Testis (tissue), 5 donors: ENCODE measurements at places on chromosomes 7 and 10. TPM values are rescaled to one million over a fixed set of nuclear protein-coding genes. Genes with fewer than 3 reads are reported as not detected.

DNA sequence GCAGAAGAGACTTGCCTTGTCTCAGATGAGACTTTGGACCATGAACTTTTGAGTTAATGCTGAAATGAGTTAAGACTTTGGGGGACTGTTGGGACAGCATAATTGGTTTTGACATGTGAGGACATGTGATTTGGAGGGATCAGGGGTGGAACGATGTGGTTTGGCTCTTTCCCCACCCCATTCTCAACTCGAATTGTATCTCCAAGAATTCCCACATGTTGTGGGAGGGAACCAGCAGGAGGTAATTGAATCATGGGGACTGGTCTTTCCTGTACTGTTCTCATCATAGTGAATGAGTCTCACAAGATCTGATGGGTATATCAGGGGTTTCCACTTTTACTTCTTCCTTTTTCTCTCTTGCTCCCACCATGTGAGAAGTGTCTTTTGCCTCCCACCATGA is 229.7 kb upstream of the KCND2 start:
- DNase-seq, result no peak

DNA sequence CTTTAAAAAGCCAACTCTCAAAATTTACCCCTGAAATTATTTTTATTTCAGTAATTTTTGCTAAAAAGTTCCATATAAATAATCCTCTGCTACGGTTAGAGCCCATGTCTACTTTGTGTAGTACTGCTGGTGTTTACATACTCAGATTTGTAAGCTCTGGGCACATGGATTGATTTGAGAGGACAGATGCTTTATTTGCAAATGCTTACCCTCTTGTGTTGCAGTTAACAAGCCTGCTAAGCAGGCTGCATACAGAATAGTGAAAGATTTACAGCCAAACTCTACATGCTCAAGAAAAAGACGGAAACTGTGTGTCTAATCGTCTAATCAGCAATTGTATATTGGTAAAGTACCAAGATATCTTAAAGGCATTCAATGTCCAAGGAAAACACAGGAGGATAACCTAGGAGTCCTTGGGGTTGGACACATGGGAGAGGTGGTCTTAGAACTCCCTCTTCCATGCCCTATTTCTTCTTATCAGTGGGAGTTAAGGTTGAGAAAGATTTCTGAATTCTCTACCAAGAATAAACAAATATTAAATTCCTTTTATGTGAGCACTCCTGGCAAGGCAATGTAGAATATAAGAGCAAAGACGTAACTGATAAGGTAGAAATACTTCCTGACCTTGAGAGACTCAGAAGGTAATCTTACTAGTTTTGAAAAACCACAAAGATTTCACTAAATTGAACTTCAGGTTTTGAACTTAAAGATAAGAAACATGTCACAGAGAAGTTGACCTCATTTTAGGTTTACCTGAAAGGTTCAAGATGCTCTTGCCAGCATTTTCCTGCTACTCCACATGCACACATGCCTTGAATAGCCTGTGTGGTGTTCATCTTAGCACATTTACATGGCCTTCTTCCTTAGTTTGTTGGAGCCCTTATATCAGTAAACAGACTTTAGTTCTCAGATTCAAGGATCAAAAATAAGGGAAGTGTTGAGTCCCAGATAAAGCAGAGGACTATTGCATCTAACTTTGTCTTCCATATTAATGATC is 1216.5 kb downstream of the SORCS3 start:
- no peak for DNase-seq

GRCh38 chr7:4003503-4003902 is 678.6 kb upstream of the FOXK1 start:
- no peak for DNase-seq

GRCh38 chr7:36107926-36108631 is 45.0 kb upstream of the EEPD1 start:
- DNase-seq, result no peak

DNA sequence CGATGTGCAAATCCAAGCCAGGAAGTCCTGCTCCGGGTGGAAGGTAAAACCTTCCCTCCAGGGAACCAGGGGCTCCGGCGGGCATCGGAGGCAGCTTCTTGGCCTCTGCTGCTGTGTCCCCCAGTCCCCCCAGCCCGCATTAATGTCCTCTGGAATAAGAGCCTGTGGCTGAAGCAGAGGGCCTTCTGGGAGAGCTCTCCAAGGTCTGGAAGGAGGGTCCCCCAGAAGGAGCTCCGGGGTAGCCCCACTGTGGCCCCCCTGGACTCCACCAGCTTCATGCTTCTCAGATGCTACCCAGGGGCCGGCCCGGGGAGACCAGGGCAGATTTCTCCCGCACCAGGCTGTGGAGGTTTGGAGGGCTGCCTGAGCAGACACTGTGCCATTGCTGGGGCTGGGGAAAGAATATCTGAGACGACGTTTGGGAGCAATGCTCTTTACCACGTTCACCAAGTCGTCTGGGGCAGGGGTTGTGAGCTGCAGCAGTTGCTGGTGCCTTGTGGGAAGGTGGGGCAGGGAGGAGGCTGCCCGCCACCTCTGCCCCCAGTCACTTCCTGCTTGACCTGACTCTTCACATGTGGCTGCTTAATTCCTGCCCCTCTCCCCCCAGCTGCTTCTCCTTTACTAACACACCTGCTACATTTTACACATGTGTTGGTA is 8.3 kb downstream of the ZNF853 start:
- no peak for DNase-seq

The CRTAC1 gene
- total RNA-seq, result 12.2 TPM

The LIPF gene
- total RNA-seq, result 0.81 TPM

DNA sequence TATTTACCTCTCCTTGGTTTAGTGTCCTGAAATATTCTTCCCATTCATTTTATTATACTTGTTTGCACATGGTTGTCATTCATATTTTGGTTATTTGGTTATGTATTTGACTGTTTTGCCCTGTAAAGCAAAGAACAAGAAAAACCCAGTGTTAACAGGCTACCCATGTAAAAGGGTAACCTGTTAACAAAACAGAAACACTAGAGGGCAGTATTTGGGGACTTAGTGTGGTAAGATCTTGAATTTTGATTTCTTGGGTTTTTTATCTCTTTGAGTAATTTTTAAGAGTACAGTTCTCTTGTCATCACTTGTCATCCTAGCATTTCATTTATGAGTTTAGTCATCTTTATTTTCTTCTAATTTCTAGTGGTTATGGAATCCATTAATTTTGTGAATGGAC is 51.3 kb downstream of the POLL start:
- DNase-seq, result no peak

DNA sequence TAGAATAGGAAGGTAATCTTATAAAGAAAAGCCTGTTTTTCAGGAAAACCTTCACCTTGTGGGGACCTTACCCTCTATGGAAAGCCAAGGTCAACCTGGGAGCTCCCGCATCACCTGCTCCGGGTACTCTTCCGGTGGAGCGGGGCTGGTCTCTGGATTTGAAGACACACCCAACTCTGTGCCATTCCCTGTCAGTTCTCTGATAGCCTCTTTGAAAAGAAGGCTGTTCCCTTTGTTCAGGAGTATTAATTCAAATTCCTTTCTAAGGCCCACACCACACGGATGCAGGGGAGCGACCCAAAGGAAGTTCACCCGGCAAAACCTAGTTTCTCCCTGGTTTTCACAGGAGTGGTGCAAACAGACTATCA is 10.7 kb downstream of the CTBP2 start:
- DNase-seq, result no peak

The ITGA8 gene
- total RNA-seq, result 0.79 TPM

The LRGUK gene
- total RNA-seq, result 9.4 TPM

DNA sequence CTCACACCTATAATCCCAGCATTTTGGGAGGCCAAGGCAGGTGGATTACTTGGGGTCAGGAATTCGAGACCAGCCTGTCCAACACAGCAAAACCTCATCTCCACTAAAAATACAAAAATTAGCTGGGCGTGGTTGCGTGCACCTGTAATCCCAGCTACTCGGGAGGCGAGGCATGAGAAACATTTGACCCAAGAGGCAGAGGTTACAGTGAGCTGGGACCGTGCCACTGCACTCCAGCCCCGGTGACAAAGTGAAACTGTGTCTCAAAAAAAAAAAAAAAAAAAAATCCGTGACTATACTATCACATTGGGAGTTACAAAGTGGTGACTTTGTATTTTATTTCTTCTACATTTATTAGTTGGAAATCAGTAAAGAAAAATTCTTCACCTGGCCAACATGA is 101.2 kb downstream of the EPC1 start:
- DNase-seq, result no peak

The MEIG1 gene
- 3.6 TPM for total RNA-seq

GRCh38 chr7:42151309-42151708 is 85.7 kb downstream of the GLI3 start:
- peak; percentile 29 for DNase-seq

DNA sequence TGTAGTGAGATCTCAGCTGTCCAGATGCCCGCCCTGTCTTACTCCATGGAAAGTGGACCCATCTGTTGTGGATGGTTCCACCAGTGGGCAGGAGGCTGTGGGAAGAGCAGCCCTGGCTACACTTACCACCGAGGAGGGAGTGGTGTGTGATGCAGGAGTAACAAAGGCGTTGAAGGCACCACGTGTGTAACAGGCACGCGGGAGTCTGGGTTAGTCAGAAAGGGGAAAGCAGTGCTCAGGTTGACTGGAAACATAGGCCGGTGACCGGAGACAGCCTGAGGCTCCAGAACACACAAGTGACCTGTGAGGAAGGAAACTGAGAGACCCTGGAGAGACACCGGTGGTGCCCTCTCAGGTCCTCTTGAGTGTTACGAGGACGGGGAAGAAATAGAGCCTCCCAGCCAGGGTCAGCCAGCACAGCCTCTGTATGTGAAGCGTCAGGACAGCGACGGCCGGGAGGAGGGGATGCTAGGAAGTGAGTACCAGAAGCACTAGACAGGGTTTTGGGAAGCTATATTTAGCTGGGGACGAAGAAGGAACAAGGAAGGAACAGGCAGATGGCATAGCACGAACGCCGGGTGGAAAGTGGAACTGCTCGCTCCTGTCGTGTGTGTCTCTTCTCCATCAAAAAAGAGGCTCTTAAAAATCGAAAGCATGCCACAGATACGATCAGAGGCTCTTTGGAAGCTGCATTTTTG is 51.7 kb downstream of the DAGLB start:
- no peak for DNase-seq

DNA sequence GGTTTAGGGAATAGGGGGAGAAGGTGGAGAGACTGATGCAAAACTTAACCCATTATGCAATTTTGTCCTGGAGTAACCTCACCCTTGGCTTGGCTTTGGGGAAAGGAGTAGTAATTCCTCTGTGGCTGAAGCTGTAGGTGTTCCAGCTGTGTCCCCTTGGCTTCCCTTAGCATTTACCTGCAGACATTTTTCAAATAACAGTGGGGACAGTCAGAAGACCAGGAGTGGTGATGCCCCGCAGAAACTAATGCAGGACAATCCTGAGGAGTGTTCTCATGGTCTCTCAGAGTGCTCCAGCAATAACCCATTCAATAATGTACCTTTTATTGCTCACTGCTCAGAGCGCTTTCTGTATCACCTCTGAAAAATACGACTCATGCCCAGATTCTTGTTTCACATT is 282.1 kb downstream of the ZEB1 start:
- no peak for DNase-seq

The NKX1-2 gene
- total RNA-seq, result 0.06 TPM

DNA sequence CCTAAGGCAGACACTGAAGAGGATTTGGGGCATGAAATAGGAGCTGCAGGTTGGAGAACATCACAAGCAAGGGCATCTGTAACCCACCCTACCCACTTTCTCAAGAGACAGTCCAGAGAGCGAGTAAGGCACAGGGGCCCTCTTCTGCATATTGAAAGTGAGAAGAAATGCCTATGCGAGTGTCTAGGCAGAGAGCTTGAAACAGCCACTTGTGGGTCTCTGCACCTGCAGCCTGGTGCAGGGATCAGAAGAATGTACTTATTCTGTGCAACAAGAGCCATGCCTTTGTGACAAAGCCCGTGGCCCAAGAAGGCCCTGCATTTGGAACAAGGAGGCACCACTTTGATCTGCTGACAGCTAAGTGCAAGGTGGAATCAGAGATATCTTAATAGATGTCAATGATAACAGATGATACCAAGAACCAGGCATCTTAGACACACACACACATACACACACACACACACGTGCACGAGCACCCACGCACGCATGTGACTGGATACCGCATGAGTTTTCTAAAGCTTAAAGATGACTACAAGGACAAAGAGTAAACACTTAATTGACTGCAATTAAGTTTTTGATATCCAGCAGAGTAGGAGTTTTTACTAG is 89.3 kb downstream of the NPSR1 start:
- no peak for DNase-seq

- no peak for DNase-seq
Observed at GRCh38 chr10:69461243-69462025, 10.2 kb downstream of the TSPAN15 start.

DNA sequence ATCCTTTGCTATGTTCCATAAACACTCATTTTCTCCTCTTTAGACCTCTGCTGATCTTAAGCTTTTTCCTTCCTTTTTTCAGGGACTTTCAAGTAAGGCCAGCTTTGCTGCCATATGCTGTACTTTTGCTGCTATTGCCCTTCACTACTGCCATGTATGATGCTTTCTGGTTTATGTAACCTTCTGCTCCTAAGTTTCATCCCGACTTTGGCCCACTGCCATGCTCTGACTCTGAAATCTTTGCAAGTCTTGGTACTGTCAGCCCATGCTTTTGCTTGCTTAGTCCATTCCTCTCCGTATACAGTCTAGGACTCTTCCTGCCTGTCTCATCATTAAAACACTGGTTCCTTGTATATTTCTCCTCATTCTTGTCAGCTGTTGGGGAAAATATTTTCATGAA is 152.4 kb downstream of the RNF133 start:
- no peak for DNase-seq

The OPALIN gene
- not detected for total RNA-seq

The GHRHR gene
- 3.6 TPM for total RNA-seq

DNA sequence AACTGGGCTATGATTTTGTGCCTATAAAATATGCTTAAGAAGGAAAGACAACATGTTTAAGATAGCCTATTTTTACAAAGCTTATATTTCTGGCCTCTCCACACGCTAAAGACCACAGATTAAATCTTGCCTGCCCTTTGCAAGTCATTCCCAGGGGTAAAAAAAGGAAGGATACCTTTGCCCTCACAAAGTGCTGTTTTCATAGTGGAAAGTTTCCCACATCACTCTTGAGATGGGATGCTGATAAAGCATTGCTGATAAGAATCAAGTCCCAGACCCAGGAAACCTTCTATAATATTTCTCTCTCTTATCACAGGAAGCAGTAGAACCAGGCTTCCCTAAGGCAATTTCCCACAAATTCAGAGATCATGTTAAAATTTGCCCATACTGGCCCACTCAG is 56.5 kb downstream of the GSAP start:
- DNase-seq, result no peak

GRCh38 chr7:32163896-32164295 is 93.7 kb upstream of the PDE1C start:
- no peak for DNase-seq

The KLF14 gene
- 1.5 TPM for total RNA-seq

GRCh38 chr7:98878365-98879197 is at the start of gene TRRAP:
TRRAP (plus strand) TSS chr7:98878532; CDS start chr7:98881151, 2,619 bp downstream.
- DNase-seq, result peak; percentile 78

DNA sequence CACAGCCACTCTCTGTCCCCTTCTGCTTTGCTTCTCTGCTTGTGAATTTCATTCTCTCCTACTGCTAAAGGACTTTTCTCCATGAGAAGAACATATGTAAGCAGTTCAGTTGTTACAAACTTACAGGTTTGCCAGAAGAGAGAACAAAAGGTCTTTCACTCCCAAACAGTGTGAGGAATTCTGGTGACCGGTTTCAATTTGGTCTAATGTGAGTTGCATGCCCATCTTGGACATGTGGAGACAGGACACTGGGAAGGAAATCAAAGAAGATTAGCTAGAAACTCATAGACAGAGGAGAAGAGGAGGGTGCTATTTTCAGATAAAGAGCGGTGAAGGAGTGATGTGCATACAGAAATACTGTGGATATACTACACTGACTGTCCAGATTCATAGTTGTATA is 209.5 kb upstream of the INHBA start:
- DNase-seq, result peak; percentile 22

- DNase-seq, result no peak
Observed at GRCh38 chr7:44431091-44431608, 59.3 kb downstream of the NUDCD3 start.
